Ammon's horn (tissue), 1 donor: ENCODE measurements at places on chromosomes 4 and X.
A peak's percentile ranks its signal among the peaks of the same experiment; 100 is the strongest.

- no peak for DNase-seq
Measured at GRCh38 chr4:26796081-26796480, 64.6 kb upstream of the STIM2 start.

DNA sequence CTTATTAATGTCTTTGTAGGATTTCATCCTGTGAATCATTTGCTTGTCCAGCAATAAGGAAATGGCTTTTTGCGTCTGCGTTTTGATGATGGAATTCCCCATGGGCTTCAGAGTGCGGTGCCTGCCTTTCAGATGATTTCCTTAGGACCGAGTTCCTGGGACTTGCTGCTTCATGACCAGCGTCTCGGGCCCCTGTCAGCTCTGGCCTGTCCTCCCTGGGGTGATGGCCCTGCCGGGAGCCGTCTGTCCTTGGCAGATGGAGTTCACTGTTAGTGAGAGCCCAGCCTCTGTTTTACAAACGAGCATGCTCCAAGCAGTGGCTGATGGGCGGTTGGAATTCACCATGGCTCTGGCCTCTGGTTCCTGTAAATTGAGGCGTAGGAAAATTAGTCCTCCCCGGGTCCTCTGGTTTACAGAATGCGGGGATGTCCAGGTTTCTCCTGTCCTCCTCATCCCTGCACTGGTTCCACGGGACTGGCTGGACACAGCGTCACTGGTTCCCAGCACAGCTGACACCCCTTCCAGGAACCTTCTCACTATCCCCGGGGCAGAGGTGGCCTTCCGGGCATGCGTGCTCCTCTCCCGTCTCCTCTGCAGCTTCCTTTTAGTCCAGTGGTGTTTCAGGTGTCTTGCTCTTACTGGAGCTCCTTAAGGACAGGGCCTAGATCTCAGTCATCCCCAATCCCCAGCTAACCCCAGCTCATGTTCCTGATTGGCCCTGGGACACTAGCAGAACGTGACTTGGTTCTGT is 34.9 kb downstream of the TBC1D14 start:
- no peak for DNase-seq

- DNase-seq: no peak
Measured at GRCh38 chr4:3026540-3026939, 47.8 kb downstream of the HTT-AS start.

GRCh38 chr4:159765382-159765781 is 662.5 kb downstream of the RAPGEF2 start:
- DNase-seq: no peak

DNA sequence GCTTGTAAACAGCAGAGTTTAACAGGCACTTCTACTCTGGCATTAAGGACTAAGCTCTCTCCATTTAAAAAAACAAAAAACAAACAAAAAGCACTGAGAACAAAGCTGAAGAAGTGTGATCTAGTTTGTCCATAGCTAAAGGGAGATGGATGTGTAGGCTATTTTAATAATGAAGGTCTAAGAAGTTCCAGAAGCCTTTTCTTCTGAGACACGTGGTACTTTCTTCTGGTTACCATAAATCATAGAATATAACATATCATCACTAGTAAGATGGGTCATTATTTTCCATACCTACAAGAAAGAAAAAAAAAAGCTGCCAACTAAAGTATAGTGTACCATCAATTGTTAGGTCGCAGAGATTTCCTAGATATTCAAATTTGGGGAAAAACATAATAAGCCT is 722 bp upstream of the NBDY start:
- DNase-seq: peak; percentile 12

DNA sequence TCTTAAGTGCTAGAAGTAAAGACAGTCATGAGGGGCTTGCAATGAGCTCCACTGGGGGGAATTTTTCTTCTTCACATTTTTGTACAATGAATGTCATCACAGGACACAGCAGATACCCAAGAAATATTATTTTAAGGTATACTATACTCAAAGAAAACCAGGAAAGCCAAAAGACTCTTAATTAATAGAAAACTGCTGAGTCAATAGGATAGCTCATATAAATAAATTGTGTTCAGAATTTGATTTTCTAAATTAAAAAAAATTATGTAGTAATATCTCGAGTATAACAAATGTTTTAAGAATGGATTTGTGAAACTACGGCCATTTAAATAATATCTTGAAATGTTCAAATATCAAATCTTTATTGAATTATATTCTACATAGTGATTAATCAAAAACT is 25.7 kb upstream of the CXCL8 start:
- DNase-seq: no peak

- DNase-seq: no peak
Measured at GRCh38 chrX:153339662-153340061, 5.7 kb downstream of the ZNF275 start.

- DNase-seq: no peak
Measured at GRCh38 chrX:43860646-43861370, 21.4 kb downstream of the MAOB start.

- DNase-seq: no peak
Measured at GRCh38 chr4:153486281-153487151, 20.4 kb downstream of the TMEM131L start.

- DNase-seq: no peak
Measured at GRCh38 chrX:21975812-21976211, 35.3 kb downstream of the SMS start.

GRCh38 chr4:34181891-34182290 is 2062.4 kb downstream of the ARAP2 start:
- no peak for DNase-seq

GRCh38 chr4:138961664-138962063 is 53.9 kb upstream of the NOCT start:
- DNase-seq: no peak

GRCh38 chr4:102454268-102454667 is 46.9 kb upstream of the NFKB1 start:
- DNase-seq: no peak

DNA sequence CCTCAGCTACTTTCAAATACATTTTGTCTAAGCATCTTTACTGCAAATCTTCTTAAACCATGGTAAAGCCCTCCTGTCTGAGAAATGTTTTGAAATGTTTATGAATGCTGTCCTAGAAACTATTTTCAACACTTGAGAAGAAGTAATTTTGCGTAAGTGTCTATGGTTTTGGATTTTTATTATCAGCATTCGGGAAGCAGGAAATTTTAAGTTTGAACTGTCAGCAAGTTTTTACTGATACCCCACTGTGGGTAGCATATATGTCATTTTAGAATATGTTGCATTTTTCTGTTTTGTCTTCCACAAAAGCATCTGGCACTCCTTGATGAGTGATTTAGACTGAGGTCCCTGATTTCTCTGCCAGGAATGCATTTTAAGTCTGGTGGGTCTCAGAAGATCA is 302.4 kb upstream of the GIMD1 start:
- DNase-seq: no peak

- DNase-seq: no peak
Measured at GRCh38 chr4:47830265-47831025, 7.4 kb downstream of the CORIN start.

GRCh38 chr4:107837317-107837716 is 12.6 kb downstream of the SGMS2 start:
- no peak for DNase-seq

DNA sequence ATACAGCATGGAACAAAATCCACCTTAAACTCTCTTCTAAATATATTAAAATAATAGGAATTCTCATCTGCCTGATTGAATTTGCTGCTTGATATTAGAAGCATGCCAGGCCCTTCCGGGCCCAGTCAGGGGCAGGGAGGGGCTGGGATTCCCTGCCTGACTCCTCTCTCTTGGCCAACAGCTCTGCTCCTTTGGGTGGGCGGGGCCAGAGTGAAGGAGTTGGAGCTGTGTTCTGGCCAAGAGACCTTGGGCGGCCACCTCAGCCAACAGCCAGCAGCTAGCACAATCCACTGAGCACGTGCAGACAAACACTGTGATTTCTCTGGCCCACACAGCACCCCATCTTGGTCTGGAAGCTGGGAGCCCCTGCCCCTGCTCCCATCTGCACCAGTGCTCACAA is 140.3 kb downstream of the PJA1 start:
- DNase-seq: no peak

DNA sequence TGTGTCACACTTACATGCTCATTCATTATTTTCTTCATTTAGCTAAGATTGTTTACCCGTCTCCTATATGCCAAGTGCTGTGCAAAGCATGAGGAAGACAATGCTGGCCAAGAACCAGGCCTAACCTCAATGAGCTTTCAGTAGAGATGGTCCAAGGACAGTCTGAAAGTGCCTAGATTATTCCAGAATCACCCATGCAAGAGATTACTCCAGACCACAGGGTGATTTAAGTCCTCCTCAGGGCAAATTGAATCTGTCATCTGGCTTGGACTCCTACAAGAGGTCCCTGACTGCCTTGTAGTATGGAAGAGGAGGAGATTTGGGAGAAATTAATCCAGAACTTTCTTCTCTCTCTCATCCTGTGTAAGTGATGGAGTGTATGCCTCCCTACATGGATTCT is 99.4 kb upstream of the NDP start:
- DNase-seq: no peak

GRCh38 chrX:11064851-11065600 is 46.1 kb upstream of the HCCS start:
- peak; percentile 40 for DNase-seq

DNA sequence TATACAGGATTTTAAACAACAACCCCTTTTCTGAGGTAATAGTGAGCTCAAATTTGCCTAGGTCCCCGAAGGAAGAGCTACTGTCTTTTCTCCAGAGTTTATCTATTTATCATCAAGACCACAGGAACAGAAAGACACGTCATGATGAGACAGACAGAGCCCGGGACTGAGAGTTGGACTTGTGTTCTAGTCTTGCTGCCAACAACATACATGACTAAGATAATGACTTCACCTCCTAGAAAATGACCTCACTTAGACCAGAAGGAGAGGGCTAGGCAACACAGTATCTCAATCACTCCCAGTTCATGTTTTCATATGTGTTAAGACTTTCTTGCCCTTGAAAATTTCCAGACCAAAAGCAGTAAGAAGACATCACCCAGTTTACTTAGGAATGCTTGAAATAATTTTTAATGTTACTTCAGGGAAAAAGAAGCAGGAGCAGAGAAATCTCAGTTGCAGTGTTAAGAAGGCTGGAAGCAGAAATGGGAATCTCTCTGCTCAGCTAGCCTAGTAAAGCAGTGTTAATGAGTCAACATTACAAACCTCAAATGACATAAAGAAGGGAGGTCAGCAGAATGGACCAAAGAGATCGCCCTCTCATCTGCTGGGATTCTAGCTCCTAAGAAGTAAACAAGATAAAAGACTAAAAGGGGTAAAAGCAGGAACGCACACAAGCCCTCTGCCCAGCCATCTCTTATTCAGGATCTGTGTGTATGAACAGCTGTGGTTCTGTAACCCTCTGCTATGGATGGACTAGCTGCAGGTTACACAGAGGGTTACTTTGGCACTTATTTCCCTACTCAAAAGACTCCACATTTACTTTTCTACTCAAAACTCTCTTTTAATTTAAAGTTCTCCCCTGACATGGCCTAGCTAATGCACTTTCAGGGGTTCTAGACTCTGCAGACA is 24.8 kb downstream of the PDGFC start:
- no peak for DNase-seq

- DNase-seq: no peak
Measured at GRCh38 chr4:90760059-90760458, 632.9 kb downstream of the CCSER1 start.

DNA sequence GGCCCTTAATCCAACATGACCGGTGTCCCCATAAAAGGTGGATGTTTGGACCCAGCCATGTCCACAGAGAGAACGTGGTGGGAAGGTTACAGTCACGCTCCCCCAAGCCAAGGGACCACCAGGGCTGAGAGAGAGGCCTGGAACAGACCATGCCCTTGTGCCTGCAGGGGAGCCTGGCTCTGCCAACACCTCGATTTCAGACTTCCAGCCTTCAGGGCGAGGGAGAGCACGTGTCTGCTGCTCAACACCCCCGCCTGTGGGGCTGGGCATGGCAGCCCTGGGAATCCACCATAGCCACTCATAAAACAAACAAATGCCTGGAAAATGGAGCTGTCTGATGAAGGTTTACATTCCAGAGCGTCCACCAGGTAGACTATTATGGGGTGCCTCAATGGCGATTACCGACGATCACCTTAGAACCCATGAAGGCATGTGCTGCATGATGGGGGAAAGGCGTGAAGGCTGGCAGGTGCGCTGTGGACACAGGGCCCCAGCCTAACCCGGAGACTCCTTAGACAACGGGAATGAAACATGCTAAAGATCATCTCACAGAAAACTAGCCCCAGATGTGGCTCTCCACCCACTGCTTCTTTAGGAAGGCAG is 42.3 kb upstream of the HMX1 start:
- no peak for DNase-seq

- DNase-seq: no peak
Measured at GRCh38 chrX:23304881-23305280, 29.8 kb upstream of the PTCHD1 start.

DNA sequence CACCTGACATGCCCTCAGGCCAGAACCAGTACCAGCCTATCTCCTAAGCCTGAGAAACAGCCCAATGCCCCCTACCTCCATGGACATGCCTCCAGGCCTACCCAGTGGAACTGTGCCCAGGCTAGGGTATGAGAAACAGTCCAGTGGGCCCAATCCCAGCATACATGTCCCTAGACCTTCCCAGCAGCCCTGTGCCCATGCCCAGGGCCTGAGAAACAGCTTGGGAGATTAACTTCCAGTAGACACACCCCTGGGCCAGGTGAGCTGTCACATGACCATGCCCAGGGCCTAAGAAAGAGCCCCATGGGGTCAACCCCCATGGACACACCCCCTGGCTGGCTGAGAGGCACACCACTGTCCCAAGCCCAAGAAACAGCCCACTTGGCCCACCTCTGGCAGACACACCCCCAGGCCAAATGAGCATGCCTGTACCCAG is 78.8 kb downstream of the CBR4 start:
- no peak for DNase-seq

DNA sequence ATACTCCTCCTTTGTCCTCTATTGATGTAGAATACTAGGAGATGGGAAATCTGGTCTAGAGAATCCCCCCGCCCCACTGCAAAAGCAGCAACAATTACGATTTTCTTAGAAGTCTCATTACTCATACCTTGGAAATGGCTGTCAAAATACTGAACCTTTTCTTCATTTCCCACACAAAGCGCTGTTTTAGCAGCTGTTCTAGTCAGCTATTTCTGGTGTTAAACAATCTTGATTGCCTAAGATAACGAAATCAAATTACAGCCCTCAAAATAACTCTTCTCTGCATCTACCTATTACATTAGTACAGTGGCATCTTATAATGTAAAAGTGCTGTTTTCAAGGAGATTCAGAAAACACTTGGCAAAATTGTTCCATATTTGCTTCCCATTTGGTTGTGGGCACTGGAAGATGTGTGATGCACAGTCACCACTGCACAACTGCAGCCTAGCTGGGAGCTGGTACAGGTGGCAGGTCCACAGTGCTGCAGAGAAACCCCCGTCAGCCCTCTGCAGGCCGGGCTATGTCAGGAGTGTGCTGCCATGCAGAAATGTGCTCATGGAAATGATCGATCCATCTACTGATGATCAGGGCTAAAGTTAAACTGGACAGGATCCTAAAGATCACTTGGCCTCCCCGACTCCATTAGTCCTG is 50.4 kb downstream of the TBC1D9 start:
- no peak for DNase-seq

- no peak for DNase-seq
Measured at GRCh38 chr4:73104695-73105094, 35.2 kb upstream of the COX18 start.

GRCh38 chr4:18754180-18754579 is 732.6 kb upstream of the LCORL start:
- DNase-seq: no peak
